Left renal pelvis (tissue), 4 donors: ENCODE measurements at places on chromosomes 4 and X. TPM values are rescaled to one million over a fixed set of nuclear protein-coding genes. Genes with fewer than 3 reads are reported as not detected.

GASK1B gene
- 48.4 TPM for polyA plus RNA-seq

XKRX gene
- polyA plus RNA-seq = 0.08 TPM

MTTP gene
- 11.7 TPM for polyA plus RNA-seq

HDAC8 gene
- polyA plus RNA-seq = 40.1 TPM

NWD2 gene
- 0.11 TPM for polyA plus RNA-seq

BEND4 gene
- 1.1 TPM for polyA plus RNA-seq

DDX53 gene
- not detected for polyA plus RNA-seq

- no peak for DNase-seq
These were observed 60.4 kb downstream of the STX18 start for GRCh38 chr4:4481399-4481994.

- no peak for DNase-seq
These were observed 160.6 kb upstream of the RPS6KA3 start for GRCh38 chrX:20427173-20427770.

DNA sequence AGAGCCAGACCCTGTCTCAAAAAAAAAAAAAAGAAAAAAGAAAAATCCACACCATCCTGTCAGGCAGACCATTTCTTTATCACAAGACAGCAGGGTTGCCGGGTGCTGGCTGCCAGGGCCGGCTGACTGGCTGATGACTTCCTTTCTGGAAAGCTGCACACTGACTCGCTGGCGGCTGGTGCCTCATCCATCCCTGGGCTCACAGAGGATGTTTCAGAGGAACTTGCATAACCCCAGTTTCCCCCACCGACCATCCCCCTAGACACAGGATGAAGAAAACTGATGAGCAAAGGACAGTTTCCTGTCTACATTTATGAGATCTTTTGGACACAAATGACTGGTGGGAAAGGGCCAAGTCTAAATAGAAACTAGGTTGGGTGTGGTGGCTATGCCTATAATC is 14.1 kb downstream of the HPSE start:
- DNase-seq = no peak

- no peak for DNase-seq
These were observed 424.5 kb upstream of the FAM47C start for GRCh38 chrX:36583674-36584073.

- DNase-seq = no peak
These were observed 10.4 kb upstream of the MSX1 start for GRCh38 chr4:4849106-4849505.

GRCh38 chrX:17471121-17471520 is 96.1 kb downstream of the NHS start:
- DNase-seq = no peak

- DNase-seq = no peak
These were observed 464.6 kb downstream of the IL15 start for GRCh38 chr4:142100941-142101340.

- DNase-seq = no peak
These were observed 521.2 kb downstream of the MID1IP1 start for GRCh38 chrX:39322496-39322895.

GRCh38 chr4:175127314-175127713 is 209.2 kb downstream of the ADAM29 start:
- no peak for DNase-seq

DNA sequence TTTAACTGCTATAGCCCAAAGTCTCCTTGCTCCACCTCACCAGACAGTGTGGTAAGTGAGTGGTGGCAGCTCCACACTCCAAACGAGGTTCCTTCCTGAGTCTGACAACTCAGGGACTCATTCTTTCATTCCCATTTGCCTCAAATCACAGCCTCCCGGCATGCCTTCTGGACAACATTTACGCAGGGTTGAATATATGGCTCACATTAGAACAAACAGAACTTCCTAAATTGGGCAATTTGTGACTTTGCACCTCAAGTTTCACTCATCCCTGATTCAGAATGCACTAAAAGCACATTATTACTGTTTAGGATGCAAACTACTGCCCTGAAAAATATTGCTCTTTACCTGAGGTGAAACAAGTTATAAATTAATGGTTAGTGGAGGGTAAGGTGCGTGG is 224.6 kb upstream of the PPARGC1A start:
- DNase-seq = no peak

- DNase-seq = no peak
These were observed 409.4 kb downstream of the PCDH18 start for GRCh38 chr4:137122876-137123275.

GRCh38 chr4:40502934-40503333 is 126.7 kb downstream of the RBM47 start:
- DNase-seq = no peak

DNA sequence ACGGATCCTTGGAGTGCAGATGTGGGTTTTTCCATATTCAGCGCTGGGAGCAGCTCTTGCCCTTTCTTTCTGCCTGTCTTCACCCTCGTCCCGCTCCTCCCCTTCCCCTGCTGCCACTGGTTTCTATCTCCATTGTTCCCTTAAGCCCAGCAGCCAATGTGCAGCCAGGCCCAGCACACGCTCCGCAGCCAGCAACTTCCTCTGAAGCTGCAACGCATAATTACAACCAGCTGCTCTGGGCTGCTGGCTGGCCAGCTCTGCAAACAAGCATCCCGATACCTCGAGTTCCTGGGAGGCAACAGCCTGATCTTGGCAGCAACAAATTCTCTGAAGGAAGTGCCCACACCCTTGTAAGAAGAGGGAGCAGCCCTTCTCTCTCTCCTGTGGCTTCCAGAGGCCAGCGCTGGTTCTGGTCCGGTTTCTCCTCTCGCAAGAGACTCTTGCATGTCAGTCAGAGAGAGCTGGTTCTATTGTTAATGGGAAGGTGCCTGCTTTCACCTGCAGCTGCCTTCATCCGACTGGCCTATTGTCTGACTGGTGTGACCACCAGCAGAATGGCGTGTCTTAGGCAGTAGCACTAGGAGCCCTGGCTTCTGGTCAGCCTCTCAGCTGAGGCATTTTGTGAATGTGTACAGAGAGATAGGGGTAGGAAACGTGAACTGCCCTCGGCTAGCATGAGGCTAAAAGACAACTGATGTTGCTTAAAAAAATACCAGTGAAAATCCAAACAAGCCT is 83.8 kb upstream of the MAML3 start:
- no peak for DNase-seq

GRCh38 chrX:40784516-40785151 is 49.3 kb upstream of the MED14 start:
- DNase-seq = no peak

DNA sequence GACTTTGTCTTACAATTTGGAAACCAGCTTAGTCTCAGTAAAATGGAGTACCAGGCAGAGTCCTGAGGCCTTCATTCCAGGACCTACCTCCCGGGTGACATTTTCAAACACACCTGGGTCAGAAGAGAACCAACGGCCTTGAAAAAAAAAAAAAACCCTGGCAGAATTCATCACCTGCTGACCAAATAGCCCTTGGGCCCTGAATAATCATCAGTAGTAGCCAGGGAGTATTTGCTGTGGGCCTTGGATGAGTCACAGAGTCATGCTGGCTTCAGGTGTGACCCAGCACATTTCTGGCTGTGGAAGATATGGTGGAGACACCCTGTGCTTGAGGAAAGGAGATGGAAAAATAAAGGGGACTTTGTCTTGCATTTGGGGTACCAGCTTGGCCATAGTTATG is 92.2 kb downstream of the LPAR4 start:
- DNase-seq = no peak

GRCh38 chrX:17475449-17476217 is 100.6 kb downstream of the NHS start:
- DNase-seq = no peak

GRCh38 chr4:121800638-121800960 is 524 bp upstream of the EXOSC9 start:
- no peak for DNase-seq

GRCh38 chrX:9560219-9560618 is 95.4 kb downstream of the TBL1X start:
- no peak for DNase-seq
